ENCODE measurements at places on chromosomes 2 and 18.
A peak's percentile ranks its signal among the peaks of the same experiment; 100 is the strongest.

- no peak for DNase-seq
These were observed 52.7 kb downstream of the MTX2 start for GRCh38 chr2:176321916-176322315.

- DNase-seq: no peak
These were observed 14.4 kb upstream of the EGR4 start for GRCh38 chr2:73307720-73308119.

GRCh38 chr2:203811491-203812221 is 55.9 kb upstream of the CTLA4 start:
- no peak for DNase-seq

DNA sequence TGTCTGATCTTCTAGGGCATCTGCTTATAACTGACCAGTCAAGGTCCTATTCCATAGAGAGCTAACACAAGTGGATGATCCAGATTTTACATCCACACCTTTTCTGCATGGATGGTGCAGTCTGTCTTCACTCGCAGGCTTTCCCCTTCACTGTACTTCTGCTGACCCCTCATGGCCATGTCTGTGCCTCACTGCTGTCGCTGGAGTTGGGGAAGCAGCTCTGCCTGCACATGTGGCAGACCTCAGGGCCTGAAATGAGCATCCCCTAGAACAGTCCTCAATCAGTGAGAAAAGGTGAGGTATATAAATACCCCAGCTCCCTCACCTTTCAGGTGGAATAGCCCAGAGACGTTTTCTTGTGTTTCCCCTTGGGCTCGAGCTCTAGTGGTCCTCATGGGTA is 233.8 kb downstream of the ANKRD36B start:
- DNase-seq: no peak

- no peak for DNase-seq
These were observed 119.6 kb upstream of the ARL5A start for GRCh38 chr2:151947813-151948165.

GRCh38 chr2:217843324-217843723 is 159.5 kb downstream of the TNS1 start:
- DNase-seq: no peak

DNA sequence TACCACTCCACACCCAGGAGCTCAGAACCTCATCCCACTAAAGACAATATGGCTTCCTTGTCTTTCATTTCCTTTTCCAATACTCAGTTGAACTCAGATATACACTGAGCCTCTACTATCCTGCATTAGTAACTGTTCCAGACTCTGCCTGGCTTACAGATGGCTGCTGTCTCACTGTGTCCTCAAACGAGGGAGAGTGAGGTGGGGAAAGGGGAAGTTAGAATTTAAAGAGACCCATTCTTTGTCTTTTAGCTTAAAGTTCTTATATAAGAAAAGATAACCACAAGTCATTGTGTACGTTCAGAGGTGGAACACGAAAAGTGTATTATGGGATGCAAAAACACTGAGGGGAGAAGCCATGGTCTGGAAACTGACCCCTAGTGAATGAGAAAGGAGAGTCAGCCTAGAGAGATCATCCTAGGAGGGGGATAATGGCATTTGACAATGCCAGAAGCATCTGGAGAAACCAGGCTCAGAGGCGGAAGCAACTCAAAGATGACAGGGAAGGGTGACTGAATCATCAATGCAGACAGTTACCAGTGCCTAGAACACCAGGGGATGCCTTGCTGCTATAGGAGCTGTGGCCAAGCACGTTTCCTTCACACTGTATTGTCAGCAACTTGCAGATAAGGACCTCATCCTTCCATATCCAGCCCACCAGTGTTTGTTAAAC is 170.7 kb downstream of the CYRIA start:
- DNase-seq: no peak

- no peak for DNase-seq
These were observed 11.9 kb upstream of the OXER1 start for GRCh38 chr2:42775810-42776209.

- DNase-seq: no peak
These were observed 112.3 kb upstream of the CAVIN2 start for GRCh38 chr2:191959209-191959608.

- DNase-seq: no peak
These were observed 32.5 kb downstream of the GPR45 start for GRCh38 chr2:105274046-105274445.

- peak; percentile 60 for DNase-seq
These were observed 151.0 kb downstream of the HDAC4 start for GRCh38 chr2:239249776-239250175.

- no peak for DNase-seq
These were observed 73.4 kb downstream of the INPP4A start for GRCh38 chr2:98518101-98518500.

DNA sequence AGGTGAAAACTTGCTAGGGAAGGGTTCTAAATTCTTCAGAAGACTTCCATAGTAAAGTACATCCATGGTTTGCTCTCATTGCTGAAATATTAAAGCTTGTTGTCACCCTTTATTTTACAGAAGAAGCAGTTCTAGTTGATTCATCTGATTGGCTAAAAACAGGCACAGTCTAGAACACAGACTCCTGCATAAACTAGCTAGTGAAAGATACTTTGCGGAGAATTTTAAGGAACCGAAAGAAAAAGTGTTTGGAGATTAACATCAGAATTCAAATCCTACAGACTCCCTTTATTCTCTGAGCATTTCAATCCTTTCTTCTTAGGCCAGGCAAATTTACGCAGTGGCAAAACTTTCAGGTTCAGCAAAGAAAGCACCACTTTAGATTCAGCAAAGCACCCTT is 1076.5 kb upstream of the ZEB2 start:
- no peak for DNase-seq

DNA sequence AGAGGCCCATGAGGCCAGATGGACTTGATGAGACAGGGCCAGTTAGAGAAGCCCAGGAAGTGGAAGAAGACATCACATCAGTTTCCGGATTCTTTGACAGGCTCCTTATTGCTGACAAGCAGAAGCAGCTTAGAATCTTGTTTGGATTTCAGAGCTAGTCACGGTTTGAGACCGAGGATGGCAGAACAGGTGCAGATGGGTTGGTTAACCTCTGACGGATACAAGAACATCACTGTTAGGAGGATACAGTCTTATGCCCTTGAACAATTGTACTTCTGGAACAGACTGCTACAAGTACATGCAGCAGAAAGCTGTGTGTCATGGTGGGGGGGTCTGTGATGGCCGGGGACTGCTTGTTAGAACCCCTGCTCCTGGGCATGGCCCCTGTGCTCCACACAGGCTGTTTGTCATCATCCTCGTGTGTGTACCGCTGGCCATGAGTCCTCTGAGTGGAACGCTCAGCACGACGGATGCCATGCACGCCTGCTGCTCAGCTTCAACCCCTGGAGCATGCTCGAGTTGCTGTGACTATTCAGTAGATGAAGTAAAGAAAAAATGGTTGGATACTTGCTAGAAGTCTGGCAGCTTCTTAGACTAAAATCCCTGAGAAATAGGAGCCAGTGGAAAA is 217.7 kb downstream of the SH3RF3 start:
- DNase-seq: no peak

DNA sequence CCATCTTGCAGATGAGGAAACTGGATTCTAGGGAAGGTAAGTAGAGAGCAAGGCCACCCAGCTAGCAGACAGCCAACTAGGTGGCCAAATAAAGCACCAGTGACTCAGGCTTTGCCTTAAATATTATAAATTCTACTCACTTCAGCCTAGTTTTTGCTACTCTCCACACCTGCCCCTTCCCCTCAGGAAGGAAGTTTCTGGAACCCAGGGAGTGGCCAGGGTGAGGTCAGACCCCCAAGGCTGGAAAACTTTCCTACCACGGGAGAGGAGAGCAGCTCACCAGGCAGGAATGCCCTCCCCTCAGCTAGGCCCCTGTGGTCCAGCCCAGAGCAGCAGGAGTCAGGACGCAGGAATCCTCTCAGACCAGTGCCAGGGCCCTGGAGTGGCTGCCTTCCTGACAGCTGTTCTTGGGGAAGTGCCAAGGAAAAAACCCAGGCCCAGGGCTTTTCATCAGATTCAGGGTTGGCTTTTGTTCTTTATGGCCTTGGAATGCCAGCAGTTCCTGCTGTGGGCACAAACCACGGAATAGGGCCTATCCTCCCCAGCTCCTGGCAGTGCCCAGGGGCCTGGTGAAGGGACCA is 5.1 kb upstream of the PAX8 start:
- DNase-seq: no peak

DNA sequence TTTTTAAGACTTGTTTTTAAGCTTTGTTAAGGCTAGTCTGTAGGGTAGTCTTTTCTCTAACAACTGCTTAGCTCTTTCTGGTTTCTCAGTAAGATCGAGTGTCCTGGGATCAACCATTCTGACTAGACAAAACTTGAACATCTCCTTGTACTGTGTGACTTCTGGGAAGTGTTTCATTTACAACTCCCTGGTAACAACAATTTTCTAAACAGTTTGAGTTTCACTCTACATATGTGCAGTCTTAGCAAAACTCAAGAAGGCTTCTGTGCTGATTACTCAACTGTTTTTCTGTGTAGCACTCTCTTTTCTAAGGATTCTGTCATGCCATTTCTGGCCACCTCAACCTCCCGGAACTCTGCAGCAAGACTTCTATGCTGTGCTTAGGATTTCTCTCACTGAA is 204.5 kb downstream of the KIAA1328 start:
- DNase-seq: no peak

DNA sequence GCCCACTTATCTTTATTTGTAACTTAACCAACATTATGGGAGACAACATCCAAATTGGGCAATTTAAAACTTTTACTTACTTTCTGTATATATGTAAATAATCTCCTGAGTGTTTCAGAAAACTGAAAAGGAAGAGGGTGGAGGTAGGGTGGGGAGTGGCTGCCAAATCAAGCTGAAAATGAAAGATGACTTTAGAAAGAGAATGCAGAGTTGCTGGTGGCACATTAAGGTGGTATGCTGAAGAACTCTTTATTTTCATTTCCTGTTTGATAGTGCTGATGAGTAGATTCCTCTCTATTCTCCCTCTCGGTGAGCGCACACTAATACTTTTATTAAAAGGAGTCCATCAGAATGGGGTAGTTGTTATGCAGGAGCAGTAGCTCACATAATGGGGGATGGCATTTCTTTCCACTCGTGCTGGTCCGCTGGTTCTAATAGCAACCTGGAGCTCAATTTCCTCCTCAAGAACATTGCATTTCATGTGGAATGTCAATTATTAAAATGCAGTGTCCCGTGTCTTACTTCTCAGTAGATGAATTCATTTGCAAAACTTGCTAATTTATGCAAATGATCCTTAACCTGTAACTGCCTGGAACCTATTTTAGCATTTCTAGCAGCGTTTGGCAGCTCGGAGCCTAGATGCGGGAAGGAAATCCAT is 466.9 kb upstream of the HNRNPA3 start:
- no peak for DNase-seq

DNA sequence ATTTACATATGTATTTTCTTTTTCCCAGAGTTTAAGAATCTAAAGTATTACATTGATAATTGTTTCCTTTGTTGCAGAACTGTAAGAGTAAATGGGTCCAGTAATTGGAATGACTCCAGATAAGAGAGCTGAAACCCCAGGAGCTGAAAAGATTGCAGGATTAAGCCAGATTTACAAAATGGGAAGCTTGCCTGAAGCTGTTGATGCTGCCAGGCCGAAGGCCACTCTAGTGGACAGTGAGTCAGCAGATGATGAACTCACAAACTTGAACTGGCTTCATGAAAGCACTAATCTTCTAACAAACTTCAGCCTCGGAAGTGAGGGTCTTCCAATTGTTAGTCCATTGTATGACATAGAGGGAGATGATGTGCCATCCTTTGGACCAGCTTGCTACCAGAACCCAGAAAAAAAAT is 183.8 kb upstream of the STON1 start:
- no peak for DNase-seq

DNA sequence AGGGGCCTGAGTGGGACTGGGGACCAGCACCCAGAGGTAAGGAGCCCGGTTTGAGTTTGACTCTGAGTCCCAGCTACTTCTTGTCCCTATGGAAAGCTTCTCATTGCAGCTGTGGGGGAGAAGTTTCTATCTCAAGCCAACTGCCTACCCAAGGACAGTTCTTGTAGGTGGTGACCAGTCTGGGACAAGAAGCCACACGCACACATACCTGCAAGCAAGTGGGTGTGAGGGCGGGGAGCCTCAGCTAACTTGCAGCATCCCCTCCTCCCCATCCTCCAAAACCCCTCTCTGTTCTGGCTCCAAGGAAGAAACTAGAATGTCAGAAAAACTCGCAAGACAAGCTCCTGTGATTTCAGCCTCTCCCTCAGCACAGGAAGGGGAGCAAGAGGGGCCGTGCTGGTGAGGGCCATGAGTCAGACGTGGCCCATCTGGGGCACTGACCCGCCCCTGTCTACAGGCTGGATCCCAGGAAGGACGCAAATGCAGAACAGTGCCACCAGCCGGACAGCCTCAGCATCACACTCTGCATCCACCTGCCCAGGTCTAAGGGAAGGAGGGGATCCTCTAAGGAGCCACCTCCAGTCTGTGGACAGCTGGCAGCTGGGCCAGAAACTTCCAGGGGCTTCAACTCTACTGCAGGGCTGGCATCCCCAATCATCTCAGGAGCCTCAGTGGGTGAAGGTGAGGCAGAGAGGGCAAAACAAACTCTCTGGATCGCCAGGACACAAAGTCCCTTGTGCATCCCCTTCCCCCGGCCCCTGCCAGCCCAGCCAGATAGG is 103.4 kb downstream of the TNS1 start:
- no peak for DNase-seq

- DNase-seq: no peak
These were observed 81.3 kb downstream of the STRADB start for GRCh38 chr2:201532686-201533304.

- DNase-seq: no peak
These were observed 319.9 kb downstream of the AGPS start for GRCh38 chr2:177712462-177712861.

DNA sequence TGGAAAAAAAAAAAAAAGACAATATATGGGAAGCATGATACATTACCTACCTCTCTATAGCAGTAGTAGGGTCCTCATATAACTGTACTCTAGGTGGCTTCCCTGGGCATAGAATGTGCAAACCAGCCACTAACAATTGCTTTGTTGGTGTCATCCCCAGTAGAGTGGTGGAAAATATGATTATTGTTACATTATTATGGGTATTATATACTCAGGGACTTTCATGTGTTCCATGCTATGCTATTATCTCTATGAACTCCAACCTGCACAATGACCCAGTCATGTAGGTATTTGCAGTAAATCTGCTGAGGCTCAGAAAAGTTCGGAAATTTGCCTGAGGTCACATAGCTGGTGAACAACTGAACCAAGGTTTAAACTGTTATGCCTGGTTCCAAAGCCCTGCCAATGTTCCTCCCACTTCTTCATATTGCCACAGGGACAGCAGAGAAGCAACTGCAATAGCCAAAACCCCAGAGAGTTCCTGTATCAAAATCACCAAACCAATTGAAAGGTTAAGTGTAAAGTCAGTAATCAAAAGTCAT is 52.6 kb upstream of the MAP4K4 start:
- DNase-seq: no peak

GRCh38 chr2:70984228-70984575 is 5.8 kb downstream of the ANKRD53 start:
- no peak for DNase-seq
